Body of pancreas (tissue), 4 donors: ENCODE measurements at places on chromosomes 2 and 18.

DNA sequence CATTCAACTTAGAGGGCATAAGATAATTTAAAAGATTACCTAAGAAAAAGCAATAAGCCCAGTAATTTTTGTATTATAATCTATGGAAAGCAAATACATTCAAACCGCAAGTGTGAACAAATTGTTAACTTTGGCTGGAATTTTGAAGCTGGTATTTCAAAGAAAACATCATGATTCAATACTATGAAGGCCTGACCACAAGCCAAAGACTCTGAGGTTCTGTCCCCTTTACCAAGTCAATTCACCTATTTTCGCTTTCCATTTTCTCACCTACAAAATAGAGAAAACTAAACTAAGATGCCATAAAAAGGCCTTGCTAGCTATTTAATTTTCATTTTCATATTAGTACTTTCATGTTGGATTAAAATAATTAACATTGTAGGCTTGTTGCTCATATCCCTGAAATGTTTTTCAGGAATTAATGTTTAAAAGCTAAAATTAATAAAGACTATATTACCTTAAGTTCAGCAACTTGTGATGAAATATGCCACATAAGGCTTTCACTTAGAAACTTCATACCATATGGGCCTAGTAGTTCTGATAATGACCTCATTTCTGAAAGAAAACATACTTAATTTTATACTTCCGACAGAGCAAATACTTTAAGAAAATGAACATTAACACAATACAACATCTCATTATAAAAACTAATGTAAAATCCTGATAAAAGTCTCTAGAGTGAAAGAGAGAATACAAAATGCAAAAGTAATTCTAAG lies 85.7 kb upstream of the FRZB start:
- no peak for DNase-seq

GRCh38 chr2:15630121-15630977 lies 38.7 kb downstream of the DDX1 start:
- no peak for DNase-seq

- no peak for DNase-seq
These were observed 156.1 kb downstream of the MYO1B start for GRCh38 chr2:191401287-191401686.

GRCh38 chr2:121038031-121038430 lies 247.0 kb downstream of the TFCP2L1 start:
- DNase-seq, result no peak

DNA sequence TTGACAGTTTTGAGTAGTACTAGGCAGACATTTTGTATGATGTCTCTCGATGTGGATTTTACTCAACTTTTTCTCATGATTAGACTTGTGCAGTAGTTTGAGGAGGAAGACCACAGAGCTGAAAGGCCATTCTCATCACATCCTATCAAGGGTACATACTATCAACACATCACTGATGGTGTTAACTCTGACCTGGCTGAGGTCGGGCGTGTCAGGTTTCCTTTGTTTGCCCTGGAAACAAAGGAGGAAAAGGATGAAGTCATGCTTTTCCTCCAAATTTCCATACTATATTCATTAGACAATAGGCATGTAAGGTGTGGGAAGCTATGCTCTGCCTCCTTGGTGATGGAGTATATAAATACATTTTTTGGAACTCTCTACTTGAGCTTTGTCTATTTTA lies 211.1 kb downstream of the DSEL start:
- DNase-seq, result no peak

DNA sequence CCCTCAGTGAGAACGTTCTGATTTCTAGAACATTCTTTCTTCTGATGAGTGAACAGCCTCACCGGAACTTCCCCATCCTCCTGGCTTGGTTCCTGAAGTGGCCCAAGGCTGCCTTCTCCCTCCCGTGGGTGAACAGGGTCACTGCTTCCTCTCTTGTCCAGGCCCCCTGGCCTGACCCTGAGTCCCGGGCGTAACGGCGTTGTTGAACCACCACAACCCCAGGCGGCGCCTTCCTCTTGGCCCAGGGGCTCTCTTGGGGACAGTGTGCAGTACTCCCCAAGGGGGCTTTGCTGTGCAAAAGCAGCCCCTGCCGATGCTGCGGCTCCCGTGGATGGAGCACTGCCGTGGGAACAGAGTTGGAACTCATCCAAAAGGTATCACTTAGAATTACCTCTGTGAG lies 147.2 kb downstream of the TSN start:
- no peak for DNase-seq

DNA sequence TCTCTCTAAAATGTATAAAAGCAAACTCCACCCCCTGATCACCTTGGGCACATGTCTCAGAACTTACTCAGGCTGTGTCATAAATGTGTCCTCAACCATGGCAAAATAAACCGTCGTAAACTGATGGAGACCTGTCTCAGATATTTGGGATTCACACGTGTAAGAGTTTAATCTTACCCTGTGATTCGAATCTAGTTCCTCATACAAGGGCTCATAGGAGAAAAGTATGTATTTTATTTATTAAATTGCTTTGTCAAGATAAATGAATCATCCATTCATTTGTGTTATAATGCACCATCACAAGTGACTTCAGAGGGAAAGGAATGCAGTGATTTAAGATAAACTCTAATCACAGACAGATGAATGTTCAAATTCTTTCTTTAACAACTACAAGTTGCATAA lies 712.5 kb upstream of the LRATD1 start:
- DNase-seq, result no peak

DNA sequence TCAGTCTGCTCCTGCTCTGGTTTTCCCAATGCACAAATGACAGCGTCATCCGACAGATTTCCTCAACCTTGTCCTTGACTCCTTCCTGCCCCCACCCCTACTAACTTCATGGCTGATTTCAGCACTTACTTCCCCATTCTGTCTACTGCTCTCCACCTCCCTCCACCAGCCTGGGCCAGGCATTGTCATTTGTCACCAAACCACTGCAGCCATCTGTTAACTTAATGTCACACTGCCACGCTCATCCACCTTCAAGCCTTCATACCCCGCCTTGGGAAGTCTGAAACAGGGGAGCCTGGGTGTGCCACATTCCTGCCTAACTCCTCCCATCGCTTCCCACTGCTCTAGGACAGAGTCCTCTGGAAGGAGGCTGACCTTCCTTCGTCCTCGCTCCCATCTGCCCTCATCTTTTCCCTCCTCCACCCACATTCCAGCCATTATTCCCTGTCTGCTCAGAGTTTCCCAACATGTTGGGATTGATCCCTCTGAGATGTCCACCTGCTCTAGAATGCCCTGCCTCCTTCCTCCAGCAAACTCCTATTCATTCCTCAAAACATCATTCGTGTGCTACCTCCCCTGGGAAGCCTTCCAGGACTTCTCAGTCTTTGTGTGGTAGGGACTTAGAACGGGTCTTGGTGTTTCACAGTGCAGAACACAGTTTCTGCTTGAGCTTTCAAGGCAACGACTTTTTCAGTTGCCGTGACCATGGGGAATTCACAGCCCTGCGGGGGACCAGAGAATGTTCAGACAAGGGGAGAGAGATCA lies 42.2 kb upstream of the SMAD7 start:
- peak; percentile 68 for DNase-seq
